ENCODE measurements at places on chromosomes 6 and 20. TPM values are rescaled to one million over a fixed set of nuclear protein-coding genes. Genes with fewer than 3 reads are reported as not detected.

Gene TFAP2A
- polyA plus RNA-seq = 0.56 TPM

Gene CRYBG1
- polyA plus RNA-seq = 2.7 TPM

Gene TNFRSF21
- polyA plus RNA-seq = 9.1 TPM

Gene TRIM40
- polyA plus RNA-seq = not detected

Gene PAQR8
- 1.1 TPM for polyA plus RNA-seq

Gene CCR6
- 0.09 TPM for polyA plus RNA-seq

Gene SERAC1
- 5.6 TPM for polyA plus RNA-seq

Gene ABHD16A
- polyA plus RNA-seq = 39.8 TPM

Gene SALL4
- polyA plus RNA-seq = 0.03 TPM

Gene SNRPB2
- 64.0 TPM for polyA plus RNA-seq

Gene LY6G6C
- not detected for polyA plus RNA-seq

Gene TUBB2B
- 4.7 TPM for polyA plus RNA-seq

Gene CD93
- 9.9 TPM for polyA plus RNA-seq

Gene SPAG4
- polyA plus RNA-seq = 3.2 TPM

Gene RING1
- 40.5 TPM for polyA plus RNA-seq

Gene GPR63
- 0.35 TPM for polyA plus RNA-seq

Gene RPS21
- polyA plus RNA-seq = 3,685 TPM

Gene ELOVL2
- 0.79 TPM for polyA plus RNA-seq

Gene BPIFA2
- polyA plus RNA-seq = not detected

Gene UBD
- polyA plus RNA-seq = 0.77 TPM

Gene HDGFL1
- not detected for polyA plus RNA-seq

Gene TCF15
- 4.5 TPM for polyA plus RNA-seq

Gene TMEM170B
- polyA plus RNA-seq = 0.74 TPM

Gene LPA
- 0.10 TPM for polyA plus RNA-seq

Gene HSPA12B
- 26.4 TPM for polyA plus RNA-seq

Gene GCNT2
- polyA plus RNA-seq = 1.9 TPM

Gene PRSS35
- 0.11 TPM for polyA plus RNA-seq
